H4 (cell line): ENCODE measurements at places on chromosomes 3 and 15.

DNA sequence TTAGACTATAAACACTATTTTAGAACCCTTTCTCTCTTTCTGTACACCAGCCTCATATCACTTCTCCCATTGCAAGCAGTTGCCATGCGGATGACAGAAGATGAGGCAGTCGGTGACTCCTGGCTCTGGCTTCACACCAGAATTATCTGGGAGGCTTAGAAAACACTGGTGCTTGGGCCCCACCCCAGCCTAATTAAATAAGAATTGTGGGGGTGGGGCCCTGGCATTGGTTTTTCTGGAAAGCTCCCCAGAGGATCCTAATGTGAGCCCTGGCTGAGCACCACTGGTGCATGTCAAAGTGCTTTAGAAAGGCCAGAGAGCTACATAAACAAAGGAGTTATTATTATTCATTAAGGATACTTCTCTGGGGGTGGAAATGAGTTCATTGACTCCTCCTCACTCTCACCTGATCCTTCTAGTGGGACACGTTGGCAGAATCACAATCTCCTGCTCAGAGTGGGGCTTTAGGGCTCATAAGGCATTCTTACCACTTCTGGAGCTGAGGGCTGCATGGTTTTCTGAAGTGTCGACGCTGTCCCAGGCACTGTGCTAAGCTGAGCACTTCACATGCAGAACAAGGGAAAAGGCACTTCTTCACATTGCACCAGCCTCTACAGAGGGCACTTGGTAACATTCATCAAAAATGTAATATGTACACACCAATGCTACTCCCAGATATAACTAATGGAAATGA is 188.5 kb upstream of the TLE3 start:
- DNase-seq, result no peak

GRCh38 chr3:119310071-119310470 is 15.9 kb downstream of the ARHGAP31 start:
- peak; percentile 92 for DNase-seq

DNA sequence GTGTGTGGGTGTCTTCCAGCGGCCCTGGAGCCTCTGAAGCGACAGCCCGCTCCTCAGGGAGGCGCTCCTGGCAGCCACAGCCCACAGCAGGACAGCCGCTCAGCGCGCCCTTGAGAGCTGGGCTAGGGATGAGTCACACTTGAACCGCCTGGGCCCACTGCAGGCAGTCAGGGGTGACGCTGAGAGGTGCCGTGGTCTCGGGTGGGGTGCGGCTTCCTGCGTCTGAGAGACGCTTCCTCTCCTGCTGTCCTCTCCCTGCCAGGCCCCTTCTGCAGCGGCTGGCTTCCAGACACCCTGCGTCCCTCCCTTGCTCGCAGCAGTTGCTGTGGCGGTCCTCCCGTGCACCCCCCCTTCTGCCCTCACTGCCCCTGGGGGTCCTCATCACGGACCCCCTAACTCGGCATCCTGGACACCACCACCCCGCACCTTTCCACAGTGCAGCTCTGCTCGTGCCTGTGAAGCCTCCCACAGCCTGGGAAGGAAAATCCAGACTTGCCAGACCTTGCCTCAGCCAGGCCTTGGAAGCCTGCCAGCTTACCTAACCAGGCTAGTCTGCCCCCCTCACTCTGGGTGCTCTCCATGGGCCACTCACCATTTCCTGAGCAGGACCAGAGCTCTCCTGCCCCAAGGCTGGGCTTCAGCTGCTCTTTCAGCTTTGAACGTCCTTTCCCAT is 1.1 kb upstream of the SPTBN5 start:
- peak; percentile 68 for DNase-seq

- DNase-seq, result no peak
Observed at GRCh38 chr3:104987859-104988258, 378.9 kb upstream of the ALCAM start.

DNA sequence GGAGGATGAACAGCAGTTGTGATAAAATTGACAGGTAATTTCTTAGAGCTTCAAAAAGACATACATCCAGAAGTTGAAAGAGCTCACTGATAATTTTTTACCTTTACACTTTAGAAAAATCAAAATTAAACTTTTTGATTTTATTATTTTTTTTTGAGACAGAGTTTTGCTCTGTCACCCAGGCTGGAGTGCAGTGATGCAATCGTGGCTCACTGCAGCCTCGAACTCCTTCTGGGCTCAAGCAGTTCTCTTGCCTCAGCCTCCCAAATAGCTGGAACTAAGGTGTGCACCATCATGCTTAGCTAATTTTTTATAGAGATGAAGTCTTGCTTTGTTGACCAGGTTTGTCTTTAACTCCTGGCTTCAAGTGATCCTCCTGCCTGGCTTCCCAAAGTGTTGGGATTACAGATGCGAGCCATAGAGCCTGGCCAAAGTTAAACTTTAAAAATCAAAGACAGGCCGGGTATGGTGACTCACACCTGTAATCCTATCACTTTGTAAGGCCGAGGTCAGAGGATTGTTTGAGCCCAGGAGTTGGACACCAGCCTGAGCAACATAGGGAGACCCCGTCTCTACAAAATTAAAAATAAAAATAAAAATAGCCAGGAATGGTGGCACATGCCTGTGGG is 21.7 kb downstream of the PLA2G4F start:
- no peak for DNase-seq

GRCh38 chr3:150763841-150764483 is 993 bp upstream of the SIAH2 start:
- DNase-seq, result peak; percentile 65

GRCh38 chr3:153165261-153165681 is 3.2 kb downstream of the RAP2B start:
- DNase-seq, result no peak

DNA sequence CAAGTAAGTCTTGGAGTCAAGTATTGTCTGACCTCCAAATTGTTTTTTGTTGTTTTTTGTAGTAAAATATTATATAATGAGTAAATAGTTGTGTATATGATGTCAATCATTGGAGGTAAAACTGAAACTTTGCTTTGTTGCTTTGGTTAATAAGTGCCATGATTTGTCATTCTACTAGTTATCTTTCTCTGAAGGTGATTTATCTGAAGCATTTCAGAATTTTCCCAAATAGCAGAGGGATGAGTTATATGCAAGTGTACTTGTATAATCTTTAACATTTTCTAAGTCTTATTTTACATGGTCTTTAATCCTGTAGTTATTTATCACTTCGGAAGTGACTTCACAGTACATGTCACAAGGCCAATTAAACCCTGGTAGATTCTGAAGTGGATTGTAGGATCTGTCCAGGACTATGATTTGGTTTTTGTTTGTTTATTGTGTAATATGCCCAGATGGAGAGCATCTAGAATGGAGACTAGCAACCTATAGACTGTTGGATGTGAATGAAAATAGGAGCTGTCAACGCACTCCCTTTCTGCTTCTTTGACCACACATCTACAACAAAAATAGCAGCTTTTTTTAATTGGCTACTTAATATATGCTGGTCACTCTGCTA is 93.1 kb upstream of the SAMMSON start:
- DNase-seq, result no peak

DNA sequence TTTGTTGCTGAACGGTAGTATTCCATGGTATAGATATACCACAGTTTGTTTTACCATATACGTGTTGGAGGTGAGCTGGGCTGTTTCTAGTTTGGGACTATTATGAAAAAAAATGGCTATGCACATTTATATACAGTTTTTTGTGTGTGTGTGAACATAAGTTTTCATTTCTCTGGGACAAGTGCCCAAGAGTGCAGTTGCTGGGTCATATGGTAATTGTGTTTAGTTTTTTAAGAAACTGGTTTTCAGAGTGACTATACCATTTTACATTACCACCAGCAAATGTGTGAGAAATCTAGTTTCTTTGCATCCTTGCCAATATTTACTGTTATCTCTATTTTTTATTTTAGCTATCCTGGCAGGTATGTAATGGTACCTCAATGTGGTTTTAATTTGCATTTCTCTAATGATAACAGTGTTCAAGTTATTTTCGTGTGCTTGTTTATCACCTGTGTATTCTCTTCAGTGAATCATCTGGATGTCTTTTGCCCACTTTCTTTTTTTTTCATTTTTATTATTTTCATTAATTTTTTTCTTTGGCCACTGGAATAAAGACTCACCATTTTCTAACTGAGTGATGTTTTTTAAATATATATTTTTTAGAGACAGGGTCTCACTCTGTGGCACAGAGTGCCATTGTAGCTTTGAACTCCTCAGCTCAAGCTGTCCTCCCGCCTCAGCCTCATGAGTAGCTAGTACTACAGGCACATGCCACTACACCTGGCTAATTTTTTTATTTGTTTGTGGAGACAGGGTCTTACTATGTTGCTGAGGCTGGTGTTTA is 75.3 kb downstream of the ZNF609 start:
- DNase-seq, result no peak

- no peak for DNase-seq
Observed at GRCh38 chr15:31300981-31301672, 25.5 kb upstream of the KLF13 start.

GRCh38 chr3:77188210-77188609 is 148.3 kb downstream of the ROBO2 start:
- no peak for DNase-seq

DNA sequence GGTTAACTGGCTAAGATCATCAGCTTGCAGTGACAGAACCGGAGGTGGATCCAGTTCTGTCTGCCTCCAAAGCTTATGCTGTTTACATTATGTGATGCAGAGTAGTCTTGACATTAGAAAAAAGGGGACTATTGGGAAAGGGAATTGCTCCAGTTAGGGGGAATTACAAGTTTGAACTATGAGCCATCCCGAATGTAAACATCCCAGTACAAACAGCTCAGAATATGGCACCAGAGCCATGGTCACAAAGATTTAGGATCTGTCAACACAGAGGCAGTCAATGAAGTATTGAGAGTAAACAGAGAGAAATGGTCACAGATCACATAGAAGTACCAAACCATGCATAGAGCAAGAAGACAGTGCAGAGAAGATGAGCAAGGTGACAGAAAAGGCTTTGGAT is 39.8 kb upstream of the CRTC3 start:
- DNase-seq, result no peak

DNA sequence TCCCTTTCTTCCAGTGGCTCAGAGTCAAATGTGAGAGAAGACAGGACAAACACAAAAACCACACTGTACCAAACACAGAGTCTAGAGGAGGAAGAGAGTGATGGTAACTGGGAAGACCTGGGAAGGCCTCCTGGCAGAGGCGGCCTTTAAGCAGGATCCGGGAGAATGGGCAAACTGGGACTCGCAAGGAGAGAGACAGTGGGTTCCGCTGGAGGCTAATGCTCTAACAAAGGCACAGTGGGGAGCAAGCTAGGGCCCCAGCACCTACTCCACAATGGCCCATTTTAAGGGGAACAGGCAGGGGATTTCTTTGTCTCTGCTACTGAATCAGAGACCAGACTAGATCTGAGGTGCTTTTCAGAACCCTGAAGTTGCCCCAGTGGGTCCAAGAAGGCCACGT is 81.4 kb upstream of the HES1 start:
- no peak for DNase-seq

- DNase-seq, result no peak
Observed at GRCh38 chr15:76204109-76204845, 107.0 kb downstream of the ETFA start.

- DNase-seq, result no peak
Observed at GRCh38 chr3:190155752-190156151, 35.1 kb upstream of the P3H2 start.
